ENCODE measurements at places on chromosomes 1 and 21. TPM values are rescaled to one million over a fixed set of nuclear protein-coding genes. Genes with fewer than 3 reads are reported as not detected.

SH2D2A gene
- total RNA-seq = 24.3 TPM

PGLYRP4 gene
- not detected for total RNA-seq

IL20 gene
- not detected for total RNA-seq

- peak overlapping the region; percentile 98 for H3K4me3 ChIP-seq
- DNase-seq = no peak
- H3K27me3 ChIP-seq = no peaks in the 10 kb centered on the region
- peak overlapping the region; percentile 100 for H3K27ac ChIP-seq
- H3K36me3 ChIP-seq = no peaks in the 10 kb centered on the region
Measured at GRCh38 chr1:45585110-45585426, 1.2 kb downstream of the NASP start.

DNA sequence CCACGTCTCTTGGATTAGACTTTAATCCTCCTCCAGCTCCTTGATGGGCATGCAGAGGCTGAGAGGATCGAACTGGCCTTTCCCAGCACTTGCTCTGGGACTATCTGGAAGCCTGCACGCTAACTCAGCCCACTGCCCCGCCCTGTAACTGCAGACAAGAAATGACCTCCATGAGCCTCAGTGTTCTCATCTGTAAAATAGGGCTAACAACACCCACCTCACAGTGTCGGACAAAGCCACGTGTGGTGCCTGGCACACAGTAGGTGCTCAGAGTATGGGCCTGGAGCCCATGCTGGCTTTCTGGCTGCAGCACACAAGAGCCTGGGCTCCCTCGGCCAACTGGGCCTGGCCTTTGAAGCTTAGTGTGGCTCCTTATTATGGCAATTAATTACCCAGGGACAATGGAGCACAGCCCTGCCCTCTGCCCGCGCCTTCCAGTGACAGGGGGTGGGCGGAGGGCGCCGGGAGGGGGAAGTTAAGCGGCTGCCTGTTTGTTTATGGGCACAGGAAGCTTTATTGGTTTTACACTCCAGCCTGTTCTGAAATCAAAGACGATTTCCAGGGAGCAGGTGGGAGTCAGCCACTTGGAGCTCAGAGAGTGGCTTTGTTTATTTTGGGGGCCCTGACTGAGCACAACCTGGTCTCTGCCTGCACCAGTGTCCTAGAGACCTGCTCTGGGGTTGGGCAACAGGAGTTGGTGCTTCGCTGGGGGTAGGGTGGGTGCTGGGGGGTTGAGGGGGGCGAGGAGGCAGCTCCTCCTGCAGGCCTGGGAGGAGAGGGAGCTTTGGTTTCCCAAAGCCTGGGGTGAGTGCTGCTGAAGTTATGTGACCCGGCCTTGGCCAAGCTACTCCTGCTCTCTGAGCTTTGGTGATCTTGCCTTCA lies 31.0 kb downstream of the PAX7 start:
- no peaks in the 10 kb centered on the region for H3K36me3 ChIP-seq
- no peak overlapping the region for H3K27ac ChIP-seq
- no peak for DNase-seq
- H3K4me3 ChIP-seq = peak overlapping the region; percentile 30
- peaks cover 6% of the 10 kb centered on the region for H3K4me1 ChIP-seq

GRCh38 chr1:4652631-4653327 lies 1.6 kb upstream of the AJAP1 start:
- no peak overlapping the region for H3K27ac ChIP-seq
- H3K36me3 ChIP-seq = no peaks in the 10 kb centered on the region
- H3K27me3 ChIP-seq = peaks cover 11% of the 10 kb centered on the region
- DNase-seq = no peak
